ENCODE measurements at places on chromosomes 7 and 10. TPM values are rescaled to one million over a fixed set of nuclear protein-coding genes. Genes with fewer than 3 reads are reported as not detected.

DNA sequence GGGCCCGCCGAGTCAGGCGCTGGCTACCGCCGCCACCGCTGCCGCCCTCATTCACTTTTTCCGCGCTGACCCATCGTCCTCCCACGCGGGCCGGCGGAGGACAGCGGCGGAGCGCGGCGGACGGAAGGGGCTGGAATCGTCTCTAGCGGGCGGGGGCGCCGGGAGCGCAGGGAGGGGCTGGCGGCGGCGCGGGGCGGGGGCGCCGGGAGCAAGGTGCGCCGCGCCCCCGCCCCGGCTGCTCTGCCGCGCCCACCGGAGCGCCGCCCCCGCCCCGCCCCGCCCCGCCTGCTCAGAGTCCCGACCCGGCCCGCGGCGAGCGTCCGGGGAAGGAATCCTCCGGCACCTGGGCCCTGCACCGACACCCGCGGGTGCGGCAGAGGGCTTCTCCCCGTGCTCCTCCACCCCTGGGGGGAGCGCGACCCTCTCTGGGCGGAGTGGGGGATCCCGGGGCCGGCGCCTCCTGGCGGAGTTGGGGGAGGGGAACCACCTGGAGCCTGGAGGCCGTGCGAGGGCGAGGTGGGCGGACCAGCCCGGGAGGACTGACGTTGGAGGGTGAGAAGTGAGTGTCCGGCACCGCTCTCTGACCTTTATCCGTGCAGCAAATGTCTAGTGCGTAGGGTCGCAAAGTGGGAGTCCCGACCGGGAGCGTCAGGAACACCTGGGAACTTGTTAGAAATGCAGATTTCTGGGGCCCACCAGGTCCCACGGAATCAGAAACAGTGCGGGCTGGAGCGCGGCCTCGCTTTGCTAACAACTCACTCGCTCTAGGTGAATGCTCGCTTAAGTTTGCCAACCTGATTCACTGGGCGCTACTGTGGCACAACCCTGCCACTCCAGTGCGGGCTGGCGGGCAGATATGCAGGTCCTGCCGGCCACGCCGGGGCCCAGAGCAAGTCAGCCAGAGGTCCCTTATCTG is at the start of gene COBL:
Gene COBL (minus strand): TSS at position 144 of the 916 bp plus-strand sequence. CDS start 176 bp downstream, outside the sequence.
- no peak for DNase-seq
- no peak within 1 kb of the TSS for H3K4me3 ChIP-seq
- no peak within 1 kb of the TSS for H3K27ac ChIP-seq
- peaks cover 5% of the 10 kb centered on the region for H3K4me1 ChIP-seq

Gene AKR1C8
- not detected for total RNA-seq

- no peaks in the 10 kb centered on the region for H3K27me3 ChIP-seq
- H3K4me3 ChIP-seq, result no peak overlapping the region
- no peaks in the 10 kb centered on the region for H3K4me1 ChIP-seq
- H3K27ac ChIP-seq, result no peak overlapping the region
These were observed 298.7 kb downstream of the BAMBI start for GRCh38 chr10:28975891-28976531.

DNA sequence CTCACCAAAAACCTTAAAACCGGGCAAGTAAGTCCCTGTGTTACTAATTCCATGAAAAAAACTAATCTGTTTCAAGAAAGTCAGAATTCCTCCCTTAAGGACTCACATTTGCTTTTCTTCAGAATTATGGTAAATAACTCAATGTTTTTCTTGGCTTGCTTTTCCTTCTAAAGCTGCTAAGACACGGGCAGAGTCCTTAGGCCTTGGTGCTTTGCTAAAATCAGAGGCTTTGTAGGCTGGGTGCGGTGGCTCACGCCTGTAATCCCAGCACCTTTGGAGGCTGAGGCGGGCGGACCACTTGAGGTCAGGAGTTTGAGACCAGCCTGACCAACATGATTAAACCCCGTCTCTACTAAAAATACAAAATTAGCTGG is 32.0 kb downstream of the GNA12 start:
- peaks cover 31% of the 10 kb centered on the region for H3K4me1 ChIP-seq
- H3K27me3 ChIP-seq, result no peaks in the 10 kb centered on the region
- H3K27ac ChIP-seq, result no peak overlapping the region

Gene SLC13A1
- total RNA-seq, result 0.10 TPM

Gene FAM241B
- total RNA-seq, result 1.1 TPM

GRCh38 chr7:112206991-112207592 is 597 bp downstream of the ZNF277 start:
- peaks cover 31% of the 10 kb centered on the region for H3K27me3 ChIP-seq
- peaks cover 27% of the 10 kb centered on the region for H3K4me1 ChIP-seq
- H3K27ac ChIP-seq, result peak overlapping the region; percentile 67
- H3K4me3 ChIP-seq, result peak overlapping the region; percentile 71
- no peak for DNase-seq
- no peaks in the 10 kb centered on the region for H3K36me3 ChIP-seq

DNA sequence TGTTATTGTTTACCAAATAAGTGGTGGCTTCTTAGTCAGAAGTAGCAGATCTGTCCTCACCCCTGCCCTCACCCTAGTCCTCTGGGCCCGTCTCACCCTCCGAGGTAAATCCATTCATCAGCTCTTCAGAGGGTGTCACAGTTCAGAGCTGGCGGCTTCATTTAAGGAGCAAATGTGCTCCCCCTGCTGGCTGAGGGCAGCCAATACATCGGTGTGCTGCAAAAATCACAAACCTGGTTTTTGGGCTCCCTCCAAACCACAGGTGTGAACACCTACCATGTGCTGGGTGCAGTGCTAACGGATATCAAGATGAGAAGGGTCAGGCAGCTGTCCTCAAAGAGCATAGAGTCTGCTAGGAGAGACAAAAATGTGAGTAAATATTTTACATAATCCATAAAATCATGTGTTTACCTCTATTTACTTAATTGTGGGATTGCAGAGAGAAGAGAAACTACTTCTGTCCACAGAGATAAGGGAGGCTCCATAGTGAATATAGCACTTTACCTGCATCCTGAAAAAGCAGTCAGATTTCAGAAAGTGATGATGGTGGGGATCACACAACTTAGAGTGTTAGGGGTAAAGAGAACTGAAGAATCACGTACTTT is 15.5 kb upstream of the CRTAC1 start:
- no peaks in the 10 kb centered on the region for H3K36me3 ChIP-seq
- no peak overlapping the region for H3K27ac ChIP-seq
- H3K27me3 ChIP-seq, result peaks cover 20% of the 10 kb centered on the region
- DNase-seq, result peak; percentile 70
